ENCODE measurements at places on chromosomes 12 and 14. TPM values are rescaled to one million over a fixed set of nuclear protein-coding genes. Genes with fewer than 3 reads are reported as not detected.

RGS6 gene
- total RNA-seq = not detected

LRTM2 gene
- not detected for total RNA-seq

FAM222A gene
- total RNA-seq = 3.8 TPM

LBHD2 gene
- total RNA-seq = not detected

KLRC3 gene
- 0.37 TPM for total RNA-seq

PLA2G1B gene
- not detected for total RNA-seq

PNN gene
- total RNA-seq = 46.4 TPM

SLCO1C1 gene
- not detected for total RNA-seq

UNG gene
- 87.3 TPM for total RNA-seq

IKZF4 gene
- total RNA-seq = 3.4 TPM

All from A549 treated with RU486 at 1 μM for 4 hours (cell line).